Progenitor cell of endocrine pancreas (in vitro differentiated cells): ENCODE measurements at places on chromosomes 6 and 20. TPM values are rescaled to one million over a fixed set of nuclear protein-coding genes. Genes with fewer than 3 reads are reported as not detected.

PGK2 gene
- total RNA-seq = not detected in 2 replicates

SH3BGRL2 gene
- 47.4 and 49.1 TPM in 2 replicates for total RNA-seq

CDKAL1 gene
- total RNA-seq = 33.2 and 34.3 TPM in 2 replicates

SLC35A1 gene
- total RNA-seq = 14.1 and 15.0 TPM in 2 replicates

TSPYL4 gene
- 69.0 and 72.1 TPM in 2 replicates for total RNA-seq

SPATA2 gene
- total RNA-seq = 9.5 and 10.2 TPM in 2 replicates

DDX43 gene
- not detected in 2 replicates for total RNA-seq

GSTA1 gene
- total RNA-seq = 25.8 and 26.8 TPM in 2 replicates

UST gene
- total RNA-seq = 2.9 and 4.7 TPM in 2 replicates

DNA sequence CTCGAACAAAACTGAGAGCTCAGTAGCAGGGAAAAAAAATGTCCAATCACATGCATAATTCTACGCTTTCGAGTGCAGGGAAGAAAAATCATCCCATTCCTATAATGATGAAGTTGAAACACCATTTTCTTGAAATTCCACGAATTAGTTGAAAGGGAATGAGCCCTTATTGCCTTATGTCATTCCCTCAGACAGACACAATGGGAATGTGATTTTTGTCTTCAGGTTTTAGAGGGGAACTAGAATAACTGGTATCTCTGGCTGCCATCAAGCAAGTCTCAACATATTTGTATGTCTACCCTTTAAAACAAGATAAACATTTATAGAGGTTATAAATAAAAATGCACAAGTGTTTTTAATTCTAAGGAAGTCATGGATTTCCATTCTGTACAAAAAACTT lies 87.9 kb downstream of the KIF13A start:
- no peak for DNase-seq

GRCh38 chr6:82687855-82688254 lies 324.2 kb downstream of the TPBG start:
- DNase-seq = no peak

- no peak for DNase-seq
These were observed 24.1 kb upstream of the SERPINB1 start for GRCh38 chr6:2865694-2866151.

DNA sequence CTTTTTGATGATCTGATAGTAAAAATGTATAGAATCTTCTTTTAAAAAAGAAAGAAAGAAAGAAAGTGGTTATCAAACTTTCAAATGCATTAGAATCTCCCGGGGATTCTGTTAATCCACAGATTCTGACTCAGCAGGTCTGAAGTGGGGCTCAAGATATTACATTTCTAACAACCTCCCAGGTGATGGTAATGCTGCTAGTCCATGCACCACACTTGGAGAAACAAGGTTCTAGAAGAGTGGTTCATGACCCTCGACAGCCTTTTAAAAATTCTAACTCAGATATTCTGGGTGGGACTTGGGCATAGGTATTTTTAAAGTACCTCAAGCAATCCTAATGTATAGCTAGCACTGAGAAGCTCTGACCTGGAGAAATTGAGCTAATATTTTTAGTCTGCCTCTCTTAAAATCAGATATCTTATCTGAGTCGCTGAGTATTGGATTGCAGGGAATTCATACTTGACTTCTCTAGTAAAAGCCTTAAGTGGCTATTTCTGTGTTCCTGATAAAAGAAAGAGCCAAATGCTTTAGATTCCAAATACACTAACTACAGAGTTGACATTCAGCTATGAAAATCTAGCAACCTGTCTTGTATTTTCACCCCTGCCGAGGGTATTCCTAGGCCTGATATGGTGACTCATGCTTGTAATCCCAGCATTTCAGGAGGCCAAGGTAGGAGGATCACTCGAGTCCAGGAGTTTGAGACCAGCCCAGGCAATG lies 252.4 kb downstream of the PHACTR1 start:
- DNase-seq = no peak

- peak; percentile 32 for DNase-seq
These were observed 3.0 kb downstream of the E2F3 start for GRCh38 chr6:20404641-20405032.

GRCh38 chr6:118893064-118893806 lies 717 bp upstream of the ASF1A start:
- DNase-seq = no peak

DNA sequence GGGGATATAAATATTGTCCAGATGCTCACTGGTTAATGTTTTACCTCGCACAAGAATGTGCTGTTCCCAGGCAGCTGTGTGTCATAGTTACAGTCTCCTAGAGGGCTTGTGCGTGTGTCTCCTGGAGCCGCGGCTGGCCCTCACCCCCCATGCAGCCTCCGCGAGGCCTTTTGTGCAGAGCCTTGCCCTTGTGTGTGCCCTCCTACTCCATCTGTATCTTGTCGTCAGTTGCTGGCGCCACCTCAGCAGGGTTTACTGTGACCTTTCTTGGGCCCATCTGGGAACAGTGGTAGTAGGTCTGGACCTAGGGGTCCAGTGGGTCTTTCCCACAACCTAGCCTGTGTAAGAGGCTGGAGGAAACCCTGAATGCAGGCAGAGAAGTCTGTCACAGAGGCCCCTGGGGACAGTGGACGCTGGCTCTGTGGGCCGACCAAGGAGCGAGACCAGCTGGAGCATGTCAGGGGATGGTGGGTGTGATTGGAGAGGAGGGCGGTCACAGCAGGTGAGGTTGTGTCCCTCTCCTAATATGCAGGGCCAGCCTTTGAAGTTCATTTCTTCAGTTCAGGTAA lies 35.2 kb downstream of the PPP1R14C start:
- no peak for DNase-seq

DNA sequence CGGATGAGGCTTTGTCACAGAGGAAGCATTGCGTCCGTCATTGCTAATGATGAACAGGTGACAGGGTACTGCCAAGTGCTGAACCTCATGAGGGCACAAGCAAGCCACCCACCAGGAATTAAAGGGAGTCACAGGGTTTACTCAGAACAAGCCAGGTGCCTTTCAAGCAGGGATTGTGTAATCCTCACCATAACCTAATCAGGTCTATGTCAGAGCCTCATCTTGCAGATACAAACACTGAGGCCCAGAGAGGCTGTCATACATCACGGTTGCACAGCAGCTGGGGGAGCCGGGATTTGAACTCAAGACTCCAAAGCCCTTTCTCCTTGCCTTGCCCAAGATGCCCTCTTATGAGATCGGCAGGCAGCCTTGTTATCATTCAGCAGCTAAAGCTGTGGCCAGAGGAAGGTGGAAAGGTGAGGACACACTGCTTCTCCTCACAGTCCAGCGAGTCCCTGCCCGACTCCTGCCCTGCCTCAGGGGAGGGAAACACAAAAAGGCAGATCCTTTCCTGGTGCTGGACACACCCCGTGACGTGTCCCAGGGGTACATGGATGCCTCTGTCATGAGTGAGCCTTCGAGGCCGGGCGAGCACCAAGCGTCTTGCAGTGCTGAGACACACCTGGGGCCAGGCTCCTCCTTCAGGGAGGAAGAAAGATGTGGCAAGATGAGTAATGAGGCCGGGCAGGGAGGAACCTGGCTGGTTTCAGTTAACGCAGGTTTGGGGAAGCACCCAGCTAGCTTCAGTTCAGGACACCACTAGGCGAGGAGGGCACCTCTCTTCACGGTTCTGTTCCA lies 214.9 kb downstream of the LY86 start:
- DNase-seq = no peak

DNA sequence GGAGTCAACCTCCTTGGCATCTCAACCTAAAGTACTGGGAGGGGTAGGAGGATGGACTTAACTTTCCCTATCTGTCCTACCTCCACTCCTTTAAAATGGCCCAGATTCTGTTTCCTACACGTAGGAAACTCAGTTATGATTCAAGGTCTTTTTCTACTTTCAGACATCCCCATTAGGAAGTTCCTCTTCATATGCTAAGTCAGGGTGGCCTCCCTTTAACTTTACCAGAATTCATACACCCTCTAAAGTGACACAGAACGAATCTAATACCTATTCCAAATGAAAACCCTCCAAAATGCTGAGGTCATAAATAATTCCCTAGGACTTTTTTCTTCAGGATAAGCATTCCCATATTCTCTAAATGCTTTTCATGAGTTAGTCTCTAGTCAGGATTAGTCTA lies 15.6 kb downstream of the ARG1 start:
- no peak for DNase-seq

DNA sequence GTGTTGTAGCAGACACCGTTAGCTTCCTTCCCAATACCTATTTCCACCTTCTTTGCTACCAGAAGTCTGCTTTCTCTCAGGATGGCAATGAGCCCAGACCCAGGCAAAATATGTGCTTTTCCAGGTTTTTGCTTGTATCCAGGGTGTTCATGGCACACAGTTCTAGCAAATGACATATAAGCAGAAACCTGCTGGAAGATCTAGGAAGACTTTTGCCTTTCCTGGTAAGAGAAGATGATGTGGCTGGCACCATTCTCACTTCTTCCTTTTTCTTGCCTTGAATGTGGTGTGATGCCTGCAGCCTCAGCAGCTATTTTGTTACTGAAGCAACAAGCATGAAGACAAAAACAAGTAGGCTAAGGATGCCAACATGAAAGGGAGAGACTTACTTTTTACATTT lies 19.2 kb upstream of the TBC1D22B start:
- no peak for DNase-seq

DNA sequence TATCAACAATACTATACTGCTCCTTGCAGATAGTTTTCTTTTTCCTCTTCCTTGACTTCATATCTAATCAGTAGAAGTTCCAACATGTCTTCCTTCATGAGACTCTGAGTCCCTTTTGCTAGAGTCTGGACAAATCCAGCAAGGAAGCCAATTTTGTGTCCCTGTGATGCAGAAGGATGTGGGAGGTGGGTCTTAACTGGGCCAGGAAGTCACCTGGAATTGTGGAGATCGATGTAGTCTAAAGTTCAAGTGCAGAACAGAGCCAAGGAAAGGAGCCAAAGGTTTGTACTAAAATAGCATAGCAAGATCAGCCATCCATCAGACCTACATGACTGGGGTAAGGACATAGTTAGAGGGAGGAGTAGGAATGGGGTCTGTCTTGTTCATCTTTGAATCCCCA lies 37.6 kb downstream of the SPTLC3 start:
- DNase-seq = no peak

DNA sequence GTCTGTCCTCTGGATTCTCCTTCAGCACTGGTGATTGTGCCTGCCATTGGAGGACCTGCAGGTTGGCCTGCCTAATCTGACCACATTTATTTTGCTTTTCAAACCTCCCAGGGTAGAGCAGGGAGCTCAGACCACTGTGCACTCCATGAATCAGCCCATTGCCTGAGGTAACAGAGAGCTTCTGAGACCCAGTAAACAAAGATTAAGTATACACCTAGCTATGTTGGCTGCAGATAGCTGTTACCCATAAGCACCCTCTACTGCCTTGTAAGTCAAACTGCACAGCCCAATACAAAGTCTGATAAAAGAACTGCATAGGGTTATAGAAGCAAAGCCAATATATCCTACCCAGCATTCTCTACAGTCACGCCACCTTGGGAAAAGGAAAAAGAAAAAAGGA lies 338.7 kb downstream of the HTR1B start:
- no peak for DNase-seq

- DNase-seq = no peak
These were observed 147.2 kb downstream of the RPS12 start for GRCh38 chr6:132961610-132962009.

DNA sequence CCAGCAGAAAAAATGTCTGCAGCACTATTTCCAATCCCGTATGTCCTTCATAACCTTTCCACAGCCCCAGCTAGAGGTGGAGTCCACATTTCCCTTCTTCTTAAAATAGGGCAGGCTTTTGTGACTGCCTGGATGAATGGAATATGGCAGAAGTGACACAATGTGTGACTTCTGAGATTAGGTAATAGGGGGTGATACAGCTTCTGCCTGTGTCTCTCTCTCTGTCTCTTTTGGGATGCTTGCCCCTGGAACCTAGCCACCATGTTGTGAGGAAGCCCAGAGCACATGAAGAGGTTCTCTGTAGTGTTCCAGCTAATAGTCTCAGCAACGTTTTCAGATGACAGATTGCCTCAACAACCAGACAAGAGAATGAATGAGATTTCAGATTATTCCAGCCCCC lies 51.4 kb downstream of the CLIC5 start:
- no peak for DNase-seq

- no peak for DNase-seq
These were observed 4.9 kb upstream of the SAMD5 start for GRCh38 chr6:147503587-147503986.

DNA sequence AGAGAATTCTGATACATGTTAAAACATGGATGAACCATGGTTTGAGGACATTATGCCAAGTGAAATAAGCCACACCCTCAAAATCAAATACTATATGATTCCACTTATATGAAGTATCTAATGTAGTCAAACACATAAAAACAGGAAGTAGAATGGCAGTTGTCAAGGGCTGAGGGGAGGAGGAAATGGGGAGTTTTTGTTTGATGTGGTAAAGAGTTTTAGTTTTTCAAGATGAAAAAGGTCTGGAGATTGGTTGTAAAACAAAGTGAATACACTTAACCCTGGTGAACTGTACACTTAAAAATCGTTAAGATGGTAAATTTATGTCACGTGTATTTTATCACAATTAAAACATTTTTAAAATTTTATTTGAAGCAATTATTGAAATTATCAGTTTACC lies 127.4 kb upstream of the GRIK2 start:
- DNase-seq = no peak

DNA sequence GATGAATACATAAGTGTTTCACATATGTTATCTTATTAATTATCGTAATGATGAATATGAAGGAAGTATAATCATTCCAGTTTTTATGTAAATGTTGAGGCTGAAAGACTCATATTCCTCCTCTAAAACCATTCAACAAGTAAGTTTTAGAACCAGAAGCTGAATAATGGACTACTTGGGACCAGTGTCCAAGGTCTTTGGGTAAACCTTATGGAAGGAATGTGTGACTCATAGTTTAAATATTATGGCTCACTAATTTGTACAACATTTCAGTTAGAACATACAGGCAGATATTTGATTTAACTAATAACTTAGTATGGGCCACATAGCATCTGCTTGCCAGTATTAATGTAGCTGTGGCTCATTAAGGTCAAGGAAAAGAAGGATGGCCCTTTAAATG lies 209.6 kb downstream of the TFAP2B start:
- DNase-seq = no peak

GRCh38 chr20:19213946-19214490 lies 1.6 kb downstream of the SLC24A3 start:
- no peak for DNase-seq

- DNase-seq = no peak
These were observed 18.0 kb downstream of the APCDD1L start for GRCh38 chr20:58497076-58497641.

DNA sequence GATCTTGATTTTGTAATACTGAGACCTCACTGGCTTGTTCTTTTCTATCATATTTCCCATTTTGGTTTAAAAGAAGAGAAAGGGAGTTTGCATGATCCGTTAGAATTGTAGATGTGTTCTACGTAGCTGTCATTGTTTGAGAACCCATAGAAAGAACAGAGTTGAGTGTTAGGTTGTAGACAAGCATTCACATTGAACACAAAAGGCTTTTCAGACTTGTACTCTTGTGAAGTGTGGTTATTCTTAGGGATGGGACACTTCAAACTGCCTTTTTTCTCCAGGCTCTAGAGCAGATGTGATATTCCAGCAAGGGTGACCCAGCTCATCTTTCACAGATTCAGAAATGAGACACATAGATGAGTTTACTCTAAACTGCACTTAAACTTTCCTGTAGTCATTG lies 19.9 kb downstream of the FOXO3 start:
- no peak for DNase-seq
